ENCODE measurements at places on chromosomes 1 and 21.

DNA sequence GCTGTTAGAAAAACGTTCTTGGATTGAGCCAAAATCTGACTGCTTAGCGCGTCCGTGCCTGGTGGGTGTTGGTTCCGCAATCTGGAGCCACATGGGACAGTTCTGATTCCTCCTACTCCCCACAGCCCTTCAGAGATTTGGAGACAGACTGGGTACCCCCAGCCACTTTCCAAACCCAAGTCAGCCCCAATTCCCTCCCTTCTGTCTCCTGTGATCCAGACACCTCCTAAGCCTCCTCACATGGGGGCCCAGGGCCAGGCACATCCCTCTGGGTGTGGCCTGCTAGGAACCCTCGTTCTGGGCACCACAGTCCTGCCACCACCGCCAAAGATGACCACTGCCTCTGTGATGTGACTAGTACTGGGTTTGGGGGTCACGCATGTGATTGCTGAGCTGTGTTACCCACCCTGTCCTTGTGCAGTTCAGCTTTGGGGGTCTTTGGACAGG lies 4.8 kb downstream of the PLA2G5 start:
- no peak for DNase-seq

DNA sequence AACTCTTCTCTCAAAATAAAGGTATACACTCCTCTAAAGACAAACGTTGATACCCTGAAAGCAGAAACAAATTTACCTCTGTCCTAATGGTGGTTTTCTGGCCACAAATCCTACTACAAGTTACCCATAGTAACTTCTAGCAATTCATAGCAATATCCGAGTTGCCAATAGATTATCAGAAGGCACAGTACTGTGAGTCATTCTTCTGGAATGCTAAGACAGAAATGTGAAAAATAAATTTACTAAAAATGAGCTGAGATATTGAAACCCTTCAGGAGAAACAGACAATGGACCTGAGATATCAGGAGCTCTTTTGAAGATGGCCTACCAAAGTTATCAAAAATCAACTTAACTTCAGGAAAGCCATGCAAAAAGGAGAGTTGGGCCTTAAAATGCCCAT lies 715.0 kb upstream of the ADAMTS5 start:
- DNase-seq: no peak

- no peak for DNase-seq
Observed at GRCh38 chr1:233700338-233700737, 86.4 kb downstream of the KCNK1 start.

GRCh38 chr1:150575072-150575489 lies 4.3 kb downstream of the MCL1 start:
- DNase-seq: no peak
